Stimulated activated CD4-positive, alpha-beta T cell treated with anti-CD3 and anti-CD28 coated beads, Interleukin-1b, Interleukin-23, amount 100 ng/mL, for 1 hour (primary cell): ENCODE measurements at places on chromosomes 6 and 20.

DNA sequence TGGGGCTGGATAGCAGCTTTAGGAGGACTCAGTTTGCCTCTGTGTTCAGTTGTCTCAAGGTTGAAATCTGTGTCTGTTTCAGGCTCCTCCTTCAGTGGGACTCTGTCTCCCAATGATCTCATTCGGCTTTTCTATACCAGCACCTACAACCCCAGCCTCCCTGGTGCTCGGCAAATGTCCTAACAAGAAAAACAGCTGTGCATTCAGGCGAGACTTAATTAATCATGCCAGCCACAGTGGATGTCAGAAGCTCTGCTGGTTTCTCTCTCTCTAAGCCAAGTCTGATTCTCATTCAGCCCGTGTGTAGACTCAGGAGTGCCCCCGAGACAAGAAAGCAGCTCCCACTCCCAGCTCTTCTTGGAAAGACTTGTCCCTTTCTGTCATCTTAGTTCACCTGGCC is 46.8 kb downstream of the SUN5 start:
- DNase-seq, result no peak

DNA sequence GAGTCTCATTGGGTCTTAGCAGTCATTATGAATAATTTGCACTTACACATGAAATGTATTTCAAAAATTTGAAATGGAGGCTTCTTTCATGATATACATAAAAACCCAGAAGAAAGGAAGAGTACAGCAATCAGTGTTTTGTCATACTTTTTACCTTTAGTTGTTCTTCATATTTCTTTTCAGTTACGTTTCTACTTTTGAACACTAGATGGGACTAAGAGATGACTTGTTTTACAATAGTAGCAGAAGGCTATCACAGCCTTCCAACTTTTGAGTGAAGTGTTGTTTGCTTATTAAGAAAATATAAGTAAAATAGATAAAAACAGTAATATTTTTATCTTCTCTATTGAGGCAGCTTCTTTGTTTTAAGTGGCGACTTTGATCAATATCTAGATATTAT is 58.1 kb downstream of the L3MBTL3 start:
- no peak for DNase-seq

GRCh38 chr20:10090588-10091166 is 55.9 kb downstream of the ANKEF1 start:
- DNase-seq, result no peak

- DNase-seq, result no peak
These were observed 16.5 kb upstream of the NNAT start for GRCh38 chr20:37504404-37505096.

DNA sequence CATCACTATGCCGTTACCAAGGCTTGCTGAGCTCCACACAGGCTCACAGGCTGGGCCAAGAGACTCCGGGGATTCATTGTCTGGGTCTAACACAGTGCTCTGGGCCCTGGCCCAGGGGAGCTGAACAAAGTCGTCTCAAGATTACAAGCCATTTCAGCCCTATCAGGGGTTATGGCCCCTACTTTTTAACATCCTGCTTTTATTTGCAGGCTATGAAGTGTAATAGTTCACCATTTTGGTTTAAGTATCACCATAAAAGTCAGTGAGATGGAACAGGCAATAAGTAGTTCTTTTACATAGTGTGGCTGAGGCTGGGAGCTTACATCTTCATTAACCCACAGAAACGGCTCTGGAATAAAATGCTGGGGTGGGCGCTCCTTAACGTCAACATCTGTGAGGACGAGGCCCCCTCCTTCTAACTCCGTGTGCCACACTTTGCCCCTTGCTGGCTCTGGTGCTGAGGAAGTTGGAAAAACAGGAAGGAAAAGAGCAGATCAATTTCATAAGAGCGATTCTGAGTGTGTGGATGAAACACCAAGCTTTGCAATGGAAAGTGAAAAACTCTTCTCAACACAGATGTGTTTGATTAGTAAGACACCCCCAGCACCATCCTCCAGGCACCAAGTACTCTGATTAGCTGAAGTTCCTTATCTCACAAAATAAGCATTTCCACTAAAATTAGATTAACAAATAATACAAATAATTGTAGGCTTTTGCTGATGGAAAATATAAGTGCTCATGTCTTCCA is 447.3 kb downstream of the MAFB start:
- DNase-seq, result no peak

DNA sequence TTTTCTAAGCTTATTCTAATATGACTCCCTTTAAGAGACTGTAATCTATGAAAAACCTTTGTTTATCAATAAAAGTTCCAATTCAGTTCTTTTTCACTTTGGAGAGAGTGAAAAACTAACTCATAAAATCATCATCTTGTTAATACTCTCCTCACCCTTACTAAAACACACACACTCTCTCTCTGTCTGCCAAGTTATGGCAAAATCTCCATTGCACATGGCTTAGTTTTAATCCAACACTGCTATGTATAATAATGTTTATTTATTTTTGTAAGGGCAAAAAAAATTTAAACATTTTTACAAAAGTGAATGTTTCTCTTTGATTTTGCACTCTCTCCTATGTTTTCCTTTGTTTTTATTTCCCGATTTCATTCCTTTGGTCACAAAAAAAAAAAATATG is 253.2 kb downstream of the BMP7 start:
- DNase-seq, result no peak

- no peak for DNase-seq
These were observed 53.2 kb downstream of the PHACTR3 start for GRCh38 chr20:59657459-59658046.

DNA sequence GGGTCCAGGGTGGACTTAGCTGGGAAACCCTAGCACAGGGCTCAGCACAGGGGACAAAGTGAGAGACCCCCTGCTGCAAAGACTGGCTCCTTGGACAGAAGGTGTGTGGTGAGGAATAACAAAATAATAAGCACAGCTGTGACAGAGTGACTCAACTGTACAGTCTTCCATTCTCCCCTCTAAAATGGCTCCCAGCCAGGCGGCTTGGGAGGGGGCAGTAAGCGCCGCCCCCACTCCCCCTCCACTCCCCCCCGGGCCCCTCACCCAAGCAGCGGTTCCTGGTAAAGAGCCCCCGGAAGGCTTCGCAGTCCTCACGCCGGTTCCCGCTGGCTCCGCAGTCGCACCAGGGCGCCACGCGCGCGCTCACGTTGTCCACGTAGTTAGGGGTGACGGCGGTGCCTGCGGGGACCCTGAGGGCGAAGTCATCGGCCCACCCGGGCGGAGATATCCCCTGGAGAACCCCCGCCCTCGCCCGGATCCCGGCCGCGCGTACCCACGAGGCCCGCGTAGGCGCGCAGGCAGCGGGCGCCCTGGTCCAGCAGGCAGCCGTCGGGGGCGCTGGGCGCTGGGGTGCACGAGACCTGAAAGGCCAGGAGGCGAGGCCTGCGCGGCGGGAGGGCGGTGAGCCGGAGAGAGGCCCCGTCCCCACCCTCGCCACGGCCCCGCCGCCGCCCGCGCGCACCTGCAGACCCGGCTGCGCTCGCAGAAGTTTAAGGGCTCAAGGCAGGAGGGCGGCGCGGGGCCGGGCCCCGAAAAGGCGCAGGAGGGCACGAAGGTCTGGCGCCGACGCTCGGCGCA is 2.7 kb downstream of the GFRA4 start:
- DNase-seq, result no peak

DNA sequence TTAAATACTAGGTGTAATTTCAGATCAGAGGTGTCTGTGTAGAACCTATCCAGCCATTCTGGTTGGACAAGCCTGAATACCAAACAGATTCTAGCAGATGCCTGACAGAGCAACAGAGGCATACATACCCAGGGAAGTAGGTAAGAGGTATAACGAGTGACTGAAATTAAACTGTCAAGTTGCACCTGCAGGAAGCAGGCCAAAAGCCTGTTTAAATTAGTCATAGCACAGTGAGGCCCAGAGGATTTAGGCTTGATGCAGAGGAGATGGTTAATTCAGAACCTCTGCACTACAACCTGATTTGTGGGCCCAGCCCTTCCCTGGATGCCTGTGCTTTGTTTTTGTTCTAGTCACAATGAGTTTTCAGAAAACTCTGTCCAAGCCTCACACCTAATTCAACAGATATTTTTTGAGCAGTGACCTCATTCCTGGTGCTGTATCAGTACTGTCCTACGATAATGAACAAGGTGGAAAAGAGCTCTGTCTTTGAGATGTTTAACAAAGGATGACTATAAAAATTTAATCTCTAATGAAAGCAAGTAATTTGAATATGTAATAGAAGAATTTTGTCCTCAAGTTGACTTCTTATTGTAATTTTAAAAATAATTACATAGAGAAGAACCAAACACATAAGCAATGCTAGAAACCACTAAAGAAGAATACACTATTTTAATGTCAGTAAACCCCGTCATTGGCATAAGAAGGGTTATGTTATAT is 31.7 kb downstream of the C6orf58 start:
- DNase-seq, result no peak
